Epithelial cell of prostate (primary cell): ENCODE measurements at places on chromosomes 16 and 17.

DNA sequence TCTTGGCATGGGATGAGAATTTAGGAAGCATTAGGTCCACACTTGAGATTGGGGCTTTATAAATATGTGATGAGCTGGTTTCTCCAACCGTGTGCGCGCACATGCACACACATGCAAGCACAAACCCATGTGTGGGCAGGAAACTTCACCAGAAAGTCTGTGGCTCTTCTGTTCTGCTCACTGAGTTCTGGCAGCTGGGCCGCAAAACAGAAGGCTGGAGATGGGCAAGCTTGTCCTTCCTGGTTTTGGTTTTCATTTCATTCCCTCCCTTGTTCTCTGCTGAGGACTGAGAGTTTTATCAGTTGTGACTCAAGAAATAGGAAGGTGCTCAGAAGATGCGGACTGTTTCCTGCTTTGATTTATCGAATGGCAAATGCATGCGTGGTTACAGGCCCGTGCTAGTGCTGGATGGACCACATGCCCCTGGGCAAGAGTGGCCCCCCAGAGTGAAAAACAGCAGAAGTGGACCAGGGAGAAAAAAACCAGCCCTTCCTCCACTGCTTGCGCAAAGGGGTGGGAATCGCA, 14.1 kb downstream of the MAP3K14 start:
- DNase-seq = no peak

- no peak for DNase-seq
Observed at GRCh38 chr16:74322301-74322710, 25.7 kb downstream of the PSMD7 start.

- DNase-seq = no peak
Observed at GRCh38 chr17:42027590-42027889, 7.7 kb downstream of the NKIRAS2 start.

GRCh38 chr17:43758497-43759174, at the start of gene SOST:
Gene SOST, minus strand, starts transcription at chr17:43758791. Its CDS starts 50 bp downstream, at chr17:43758741.
- no peak for DNase-seq

- no peak for DNase-seq
Observed at GRCh38 chr16:80804526-80805383, at the start of gene CDYL2. Gene CDYL2, minus strand, starts transcription at chr16:80804598. Its CDS starts 425 bp downstream, at chr16:80804173.

GRCh38 chr16:12951392-12951791, 50.0 kb downstream of the SHISA9 start:
- DNase-seq = no peak

- no peak for DNase-seq
Observed at GRCh38 chr16:78773706-78774105, 674.3 kb downstream of the WWOX start.
